Hindlimb muscle (tissue), 1 donor: ENCODE measurements at places on chromosomes 11 and 22. TPM values are rescaled to one million over a fixed set of nuclear protein-coding genes. Genes with fewer than 3 reads are reported as not detected.

- no peak for DNase-seq
Measured at GRCh38 chr11:1565904-1566247, 6.2 kb downstream of the DUSP8 start.

- DNase-seq: no peak
Measured at GRCh38 chr11:26323837-26324236, 8.1 kb upstream of the ANO3 start.

Gene C11orf71
- polyA plus RNA-seq: 9.5 TPM

Gene UPK3A
- polyA plus RNA-seq: not detected

GRCh38 chr22:38781033-38781432, 12.9 kb downstream of the DNAL4 start:
- DNase-seq: no peak

DNA sequence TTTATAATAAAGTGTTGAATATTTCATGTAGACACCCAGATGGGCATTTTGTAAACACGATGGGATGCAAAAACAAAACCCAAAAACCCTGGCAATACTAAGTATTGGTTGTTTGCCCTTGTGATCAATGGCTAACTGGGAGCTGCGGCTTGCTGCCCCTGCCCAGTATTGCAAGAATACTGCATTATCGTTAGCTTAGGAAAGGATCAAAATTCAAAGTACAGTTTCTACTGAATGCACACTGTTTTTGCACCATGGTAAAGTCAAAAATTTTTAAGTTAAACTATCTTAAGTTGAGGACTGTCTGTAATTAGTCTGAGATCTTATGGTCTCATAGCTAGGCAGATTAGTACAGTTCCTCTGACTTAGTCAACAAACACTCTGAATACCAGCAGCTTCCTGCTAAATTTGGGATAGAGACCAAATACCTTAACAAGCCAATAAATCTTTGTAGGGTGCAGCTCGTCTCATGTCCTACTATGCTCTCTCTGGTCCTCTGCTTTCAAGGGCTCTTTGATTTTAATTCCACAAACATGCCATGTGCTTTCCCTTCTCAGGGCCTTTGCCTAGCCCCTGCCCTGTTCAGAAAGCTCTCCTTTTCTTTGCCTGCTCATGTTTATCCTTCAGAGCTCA, 4.0 kb downstream of the CCDC90B start:
- DNase-seq: no peak

Gene DDTL
- 3.3 TPM for polyA plus RNA-seq

GRCh38 chr22:35353318-35353717, 27.6 kb upstream of the HMOX1 start:
- no peak for DNase-seq

DNA sequence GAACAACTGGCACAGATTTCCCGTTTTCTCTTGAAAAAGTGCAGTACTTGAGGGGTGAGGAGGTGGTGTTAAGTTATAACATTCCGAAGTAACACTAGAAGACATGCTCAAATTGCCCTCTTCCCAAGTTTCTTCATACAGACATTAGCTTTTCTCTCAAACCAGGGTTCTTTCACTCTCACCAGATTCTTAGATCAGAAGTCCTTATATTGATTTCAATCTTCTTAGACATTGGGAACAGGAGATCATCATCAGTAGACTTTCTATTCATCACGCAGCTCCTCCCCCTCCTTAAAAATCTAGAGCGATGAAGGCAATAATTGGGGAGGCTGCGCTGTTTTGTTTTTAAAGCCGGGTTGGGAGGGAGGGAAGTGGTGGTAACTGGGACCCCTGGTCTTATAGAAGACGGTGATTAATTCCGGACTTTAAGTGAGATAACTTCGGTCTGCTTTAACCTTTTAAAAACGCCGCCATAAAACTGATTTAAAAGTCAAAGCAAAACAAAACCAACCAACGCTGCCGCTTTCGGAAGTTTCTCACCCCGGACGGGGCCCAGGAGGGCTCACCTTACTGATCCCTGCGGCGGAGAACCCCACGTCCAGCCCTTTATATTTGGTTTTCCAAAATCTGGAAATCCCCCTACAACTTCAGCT, 665 bp downstream of the USP28 start:
- DNase-seq: no peak

DNA sequence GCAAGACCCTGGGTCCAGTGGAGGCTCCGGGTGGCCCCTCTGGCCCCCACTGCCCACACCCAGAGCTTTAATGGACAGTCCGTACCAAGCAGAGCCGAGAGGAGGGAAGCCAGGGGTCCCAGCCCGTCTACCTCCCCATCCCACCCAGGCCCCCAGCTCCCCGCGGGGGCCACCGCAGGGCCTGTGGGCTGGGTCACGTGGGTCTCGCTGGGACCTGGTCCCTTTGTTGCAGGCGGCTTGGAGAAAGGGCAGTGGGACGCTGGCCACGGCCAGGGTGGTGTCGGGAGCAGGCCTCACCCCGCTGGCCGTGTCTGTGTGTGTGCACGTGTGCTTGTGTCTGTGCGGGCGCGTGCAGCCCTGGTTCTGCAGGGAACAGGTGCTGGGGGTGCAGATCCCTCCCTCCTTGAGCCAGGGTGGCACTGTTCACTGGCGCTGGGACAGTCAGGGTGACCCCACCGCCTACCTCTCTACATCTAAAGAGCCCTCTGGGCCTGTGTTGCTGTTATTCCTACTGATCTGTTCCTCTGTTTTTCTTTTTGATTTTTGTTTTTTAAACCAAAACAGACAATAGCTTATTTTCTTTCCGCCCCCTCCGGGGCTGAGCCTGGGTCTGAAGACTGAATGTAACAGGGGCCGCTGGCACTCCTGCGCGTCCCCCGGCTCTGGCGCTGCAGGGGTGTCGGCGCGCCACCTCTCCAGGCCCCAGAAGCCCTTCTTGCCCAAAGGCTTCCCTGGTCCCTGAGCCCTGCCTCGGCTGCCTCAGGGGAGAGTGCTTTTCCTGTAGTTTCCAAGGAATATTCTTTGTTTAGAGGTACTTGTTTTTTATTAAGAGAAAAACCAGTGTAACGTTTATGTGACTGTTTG, 20.1 kb upstream of the TMEM191C start:
- DNase-seq: no peak

Gene SUSD2
- 0.85 TPM for polyA plus RNA-seq

Gene OR51E2
- polyA plus RNA-seq: 0.76 TPM

DNA sequence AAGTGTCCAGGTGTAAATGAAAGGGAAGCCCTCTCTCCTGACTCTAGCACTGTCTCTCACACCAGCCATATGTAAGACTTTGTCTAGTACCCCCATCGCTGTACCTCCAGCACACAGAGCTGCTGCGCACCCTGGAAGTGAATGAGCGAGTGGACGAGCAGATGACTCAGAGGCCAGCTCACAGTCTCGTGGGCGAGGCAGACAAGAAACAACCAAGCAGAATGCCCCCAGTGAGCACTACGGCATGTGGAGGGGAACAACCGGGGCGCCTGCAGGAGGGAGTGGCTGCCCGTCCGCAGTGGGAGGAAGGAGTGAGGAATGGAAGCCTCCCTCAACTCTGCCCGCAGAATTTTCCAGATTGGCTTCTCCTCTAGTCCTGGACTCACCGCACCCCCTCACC, 46.4 kb downstream of the MCM5 start:
- DNase-seq: no peak

DNA sequence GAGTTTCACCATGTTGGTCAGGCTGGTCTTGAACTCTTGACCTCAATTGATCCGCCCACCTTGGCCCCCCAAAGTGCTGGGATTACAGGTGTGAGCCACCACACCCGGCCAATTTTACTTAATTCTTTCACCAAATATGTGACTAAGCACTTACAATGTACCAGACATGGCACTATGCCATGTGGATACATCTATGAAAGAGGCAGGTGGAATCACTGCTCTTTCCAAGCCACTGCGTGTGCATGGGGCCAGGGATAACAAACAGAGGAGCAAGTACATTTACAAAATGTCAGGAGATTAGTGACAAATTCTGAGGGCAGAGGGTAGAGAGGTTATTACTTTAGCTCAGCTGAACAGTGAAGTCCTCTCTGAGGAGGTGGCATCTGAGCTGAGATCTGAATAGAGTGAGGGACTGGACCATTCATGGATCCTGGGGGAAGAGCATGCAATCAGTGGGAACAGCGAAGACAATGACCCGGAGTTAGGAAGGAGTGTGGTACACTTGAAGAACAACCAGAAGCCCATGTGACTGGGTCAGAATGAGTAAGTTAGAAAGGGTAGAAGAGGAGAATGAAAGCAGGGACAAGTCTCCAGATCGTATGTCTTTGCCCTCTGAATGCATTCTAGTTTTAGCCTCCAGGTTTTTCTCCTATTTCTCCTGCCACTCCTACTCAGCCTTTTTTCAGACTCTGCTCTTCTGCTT, 38.3 kb upstream of the GRAMD1B start:
- DNase-seq: no peak

GRCh38 chr11:12185914-12186313, 75.5 kb downstream of the MICAL2 start:
- peak; percentile 45 for DNase-seq

- no peak for DNase-seq
Measured at GRCh38 chr22:17612057-17612456, 16.5 kb downstream of the ATP6V1E1 start.

DNA sequence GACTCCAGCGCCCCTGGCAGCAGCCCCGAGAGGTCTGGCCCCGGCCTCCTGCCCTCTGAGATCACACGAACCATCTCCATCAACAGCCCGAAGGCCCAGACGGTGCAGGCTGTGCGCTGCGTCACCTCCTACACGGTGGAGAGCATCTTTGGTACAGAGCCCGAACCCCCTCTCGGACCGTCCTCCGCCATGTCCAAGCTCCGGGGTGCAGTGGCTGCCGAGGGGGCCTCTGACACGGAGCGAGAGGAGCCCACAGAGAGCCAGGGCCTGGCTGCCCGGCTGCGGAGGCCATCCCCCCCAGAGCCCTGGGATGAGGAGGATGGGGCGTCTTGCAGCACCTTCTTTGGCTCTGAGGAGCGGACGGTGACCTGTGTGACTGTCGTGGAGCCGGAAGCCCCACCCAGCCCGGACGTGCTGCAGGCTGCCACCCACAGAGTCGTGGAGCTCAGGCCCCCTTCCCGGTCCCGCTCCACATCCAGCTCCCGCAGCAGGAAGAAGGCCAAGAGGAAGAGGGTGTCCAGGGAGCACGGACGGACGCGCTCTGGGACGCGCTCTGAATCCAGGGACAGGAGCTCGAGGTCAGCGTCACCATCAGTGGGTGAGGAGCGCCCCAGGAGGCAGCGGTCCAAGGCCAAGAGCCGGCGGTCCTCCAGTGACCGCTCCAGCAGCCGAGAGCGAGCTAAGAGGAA, 7.6 kb downstream of the IRF7 start:
- no peak for DNase-seq

Gene FAT3
- 1.0 TPM for polyA plus RNA-seq

Gene FZD4
- 32.1 TPM for polyA plus RNA-seq

Gene PIK3C2A
- 17.1 TPM for polyA plus RNA-seq

GRCh38 chr11:116581349-116581748, 191.4 kb downstream of the BUD13 start:
- DNase-seq: no peak

Gene PGA5
- 1.1 TPM for polyA plus RNA-seq

GRCh38 chr11:30424321-30424720, 101.4 kb downstream of the ARL14EP start:
- no peak for DNase-seq

Gene OR52H1
- polyA plus RNA-seq: not detected

DNA sequence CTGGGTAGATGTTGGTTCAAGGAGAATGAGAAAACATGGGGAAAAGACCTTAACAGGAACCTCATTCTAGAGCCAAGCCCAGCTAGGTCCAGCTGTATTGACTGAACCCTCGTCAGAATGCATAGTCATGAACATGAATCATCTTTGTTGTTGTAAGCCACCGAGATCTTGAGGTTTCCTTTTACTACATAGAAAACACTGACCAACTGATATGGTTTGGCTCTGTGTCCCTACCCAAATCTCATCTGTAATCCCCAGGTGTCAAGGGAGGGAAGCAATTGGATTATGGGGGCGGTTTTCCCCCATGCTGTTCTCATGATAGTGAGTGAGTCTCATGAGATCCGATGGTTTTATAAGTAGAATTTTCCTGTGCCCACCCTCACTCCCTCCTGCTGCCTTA, 19.4 kb upstream of the PHOX2A start:
- no peak for DNase-seq

GRCh38 chr11:86214710-86215109, 29.8 kb upstream of the EED start:
- no peak for DNase-seq

Gene GANAB
- 161 TPM for polyA plus RNA-seq

DNA sequence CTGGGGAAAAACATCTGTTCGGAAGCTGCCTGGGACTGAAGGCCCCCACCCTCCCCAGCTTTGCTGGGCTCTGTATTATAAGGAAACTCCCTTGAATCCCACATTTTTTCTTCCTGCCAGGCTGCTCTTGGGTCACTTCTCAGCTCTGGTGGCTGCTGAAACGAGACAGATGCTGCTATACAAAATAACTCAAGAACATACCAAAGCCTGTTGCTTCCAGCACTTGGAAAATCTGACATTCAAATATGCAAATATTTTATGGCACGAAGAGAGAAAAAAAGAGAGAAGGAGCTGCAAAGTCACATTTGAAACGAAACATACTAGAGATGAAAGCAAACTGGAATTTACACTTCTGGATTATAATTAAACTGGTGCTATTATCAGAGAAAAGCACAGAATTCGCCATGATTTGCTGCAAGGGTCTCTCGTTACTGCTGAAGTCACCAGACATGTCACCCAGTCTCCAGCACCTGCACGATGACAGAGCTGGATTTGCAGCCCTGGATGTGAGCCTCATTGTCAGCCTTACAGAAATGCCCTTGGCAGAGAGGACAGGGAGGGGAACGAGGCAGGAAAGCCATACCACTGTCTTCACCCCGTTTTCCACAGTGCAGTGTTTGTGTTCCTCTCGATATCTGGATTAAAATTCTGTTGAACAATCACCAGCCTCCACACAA, 47.9 kb upstream of the IGSF9B start:
- peak; percentile 16 for DNase-seq

GRCh38 chr11:69217276-69218105, 61.8 kb downstream of the SMIM38 start:
- DNase-seq: no peak

Gene SIK2
- polyA plus RNA-seq: 20.5 TPM

- DNase-seq: peak; percentile 82
Measured at GRCh38 chr11:69700278-69701140, 3.3 kb downstream of the FGF19 start.

DNA sequence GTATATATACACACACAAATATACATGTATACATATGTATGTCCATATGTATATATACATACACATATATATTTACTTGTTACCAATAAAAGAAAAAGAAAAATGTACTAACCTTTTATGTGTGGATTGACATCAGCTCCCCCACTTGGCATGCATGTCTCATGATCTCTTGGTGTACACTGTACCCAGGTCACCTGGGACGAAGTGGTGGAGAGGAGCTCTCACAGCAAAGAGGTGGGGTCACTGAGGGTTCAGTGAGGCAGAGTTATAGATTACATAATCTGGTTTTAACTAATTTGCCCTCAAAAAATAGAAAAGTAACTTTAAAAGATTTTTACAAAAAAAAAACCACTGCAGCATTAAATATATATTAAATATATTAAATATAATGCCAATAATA, 15.5 kb upstream of the USP47 start:
- no peak for DNase-seq
